Left ventricle myocardium inferior (tissue), 1 donor: ENCODE measurements at places on chromosomes 7 and 10. TPM values are rescaled to one million over a fixed set of nuclear protein-coding genes. Genes with fewer than 3 reads are reported as not detected.

RELN gene
- total RNA-seq = 0.44 TPM

AHR gene
- 24.9 TPM for total RNA-seq

DNA sequence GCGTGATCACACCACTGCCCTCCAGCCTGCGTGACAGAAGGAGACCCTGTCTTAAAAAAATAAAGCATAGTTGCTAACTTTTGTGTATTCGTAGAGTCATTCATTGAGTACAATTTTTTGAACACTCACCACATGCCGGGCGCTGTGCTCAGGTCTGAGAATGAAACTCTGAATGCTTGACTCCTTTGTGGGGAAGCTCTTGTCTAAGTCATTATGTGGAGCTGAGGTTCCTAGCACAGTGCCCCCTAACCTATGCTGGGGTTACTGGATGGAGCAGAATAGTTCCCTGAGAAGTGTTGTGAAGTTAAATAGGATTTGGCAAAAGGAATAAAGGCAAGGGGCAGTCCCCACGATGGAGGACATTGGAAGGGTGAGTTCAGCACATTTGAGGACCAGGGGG is 123.3 kb downstream of the CELF2 start:
- no peak overlapping the region for H3K4me3 ChIP-seq
- no peak for DNase-seq
- no peaks in the 10 kb centered on the region for H3K36me3 ChIP-seq
- H3K4me1 ChIP-seq = peaks cover 38% of the 10 kb centered on the region
- no peak overlapping the region for H3K27ac ChIP-seq

ANKRD1 gene
- total RNA-seq = 2,047 TPM

TMEM196 gene
- not detected for total RNA-seq

GRCh38 chr10:7788639-7789286 is 786 bp downstream of the ATP5F1C start:
- H3K27ac ChIP-seq = peak overlapping the region; percentile 97
- H3K4me3 ChIP-seq = peak overlapping the region; percentile 94
- no peak for DNase-seq
- H3K27me3 ChIP-seq = no peaks in the 10 kb centered on the region
- peaks cover 98% of the 10 kb centered on the region for H3K4me1 ChIP-seq
- no peaks in the 10 kb centered on the region for H3K36me3 ChIP-seq

DNA sequence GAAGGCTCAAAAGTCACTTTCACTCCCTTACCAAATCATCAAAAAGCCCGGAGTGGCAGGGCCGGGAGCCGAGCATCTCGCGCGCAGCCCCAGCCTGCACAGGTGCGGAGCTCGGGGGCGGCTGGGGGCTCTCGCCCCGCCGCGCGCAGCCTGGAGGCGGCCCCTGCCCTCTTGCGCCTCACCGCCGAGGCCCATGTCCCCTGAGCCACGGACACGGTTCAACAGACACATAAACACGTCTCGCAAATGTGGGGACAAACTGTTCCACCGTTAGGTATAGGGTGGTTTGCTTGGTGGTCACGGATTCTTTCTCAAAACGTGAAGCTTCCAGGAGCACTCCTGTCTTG is 700 bp downstream of the GSAP start:
- DNase-seq = no peak
- no peaks in the 10 kb centered on the region for H3K36me3 ChIP-seq
- H3K27me3 ChIP-seq = no peaks in the 10 kb centered on the region
- H3K4me1 ChIP-seq = peaks cover 30% of the 10 kb centered on the region

DNA sequence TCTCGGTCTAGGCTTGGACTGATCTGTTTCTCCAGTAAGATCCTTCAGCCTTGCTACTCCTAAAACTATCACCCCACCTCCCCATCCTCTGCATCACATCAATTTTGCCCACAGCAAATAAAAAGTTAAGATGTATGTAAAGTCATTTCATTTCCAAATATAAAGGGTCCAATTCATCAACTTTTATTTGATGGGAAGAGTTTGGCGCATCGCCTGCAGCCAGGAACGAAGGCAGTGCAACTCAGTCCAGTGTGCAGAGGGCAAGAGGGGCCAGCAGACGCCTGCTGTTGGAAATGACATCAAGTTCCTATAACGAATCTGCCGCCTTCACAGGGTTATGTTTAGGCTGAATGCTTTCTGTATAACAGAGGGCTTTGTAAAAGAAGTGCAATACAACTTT is 97.0 kb downstream of the SVIL start:
- no peak overlapping the region for H3K4me3 ChIP-seq
- H3K27ac ChIP-seq = peak overlapping the region; percentile 85
- peaks cover 75% of the 10 kb centered on the region for H3K4me1 ChIP-seq
- H3K36me3 ChIP-seq = peaks cover 10% of the 10 kb centered on the region
- no peak for DNase-seq
- H3K27me3 ChIP-seq = no peaks in the 10 kb centered on the region
